Large intestine (tissue), 12 donors: ENCODE measurements at places on chromosomes 1 and 21. TPM values are rescaled to one million over a fixed set of nuclear protein-coding genes. Genes with fewer than 3 reads are reported as not detected.

- no peak for DNase-seq
- H3K36me3 ChIP-seq, result peaks cover 12% of the 10 kb centered on the region
- H3K4me1 ChIP-seq, result no peaks in the 10 kb centered on the region
Measured at GRCh38 chr1:222697203-222697602, 15.1 kb downstream of the AIDA start.

- H3K36me3 ChIP-seq, result no peaks in the 10 kb centered on the region
- peak within 1 kb of the TSS; percentile 49 for H3K27ac ChIP-seq
Measured at GRCh38 chr21:42218836-42219605, at the start of gene ABCG1. TSS of gene ABCG1 (plus strand) at chr21:42219140. CDS start at chr21:42219263, 123 bp downstream.

DNA sequence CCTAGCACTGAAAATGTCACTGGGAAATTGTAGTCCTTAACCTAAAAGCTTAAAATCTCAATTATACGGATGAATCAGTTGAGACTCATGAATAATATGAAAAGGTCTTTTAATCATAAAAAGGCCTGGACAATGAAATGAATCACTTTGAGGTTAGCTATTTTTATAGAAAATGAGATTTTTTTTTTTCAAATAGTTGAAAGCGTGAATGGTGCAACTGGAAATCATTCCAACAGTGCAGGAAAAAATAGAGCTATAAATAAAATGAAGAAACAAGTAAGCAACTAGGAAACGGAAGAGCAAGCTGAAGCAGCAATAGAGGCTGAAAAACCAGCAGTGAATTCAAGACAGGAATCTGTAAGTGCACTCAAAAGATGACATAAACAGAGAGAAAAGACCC lies 142.9 kb downstream of the BACH1 start:
- H3K36me3 ChIP-seq, result no peaks in the 10 kb centered on the region
- no peak overlapping the region for H3K27ac ChIP-seq
- no peaks in the 10 kb centered on the region for H3K27me3 ChIP-seq

- H3K4me1 ChIP-seq, result no peaks in the 10 kb centered on the region
- no peaks in the 10 kb centered on the region for H3K27me3 ChIP-seq
- DNase-seq, result no peak
- no peaks in the 10 kb centered on the region for H3K36me3 ChIP-seq
Measured at GRCh38 chr1:246811985-246812384, 87.8 kb downstream of the SCCPDH start.

DNA sequence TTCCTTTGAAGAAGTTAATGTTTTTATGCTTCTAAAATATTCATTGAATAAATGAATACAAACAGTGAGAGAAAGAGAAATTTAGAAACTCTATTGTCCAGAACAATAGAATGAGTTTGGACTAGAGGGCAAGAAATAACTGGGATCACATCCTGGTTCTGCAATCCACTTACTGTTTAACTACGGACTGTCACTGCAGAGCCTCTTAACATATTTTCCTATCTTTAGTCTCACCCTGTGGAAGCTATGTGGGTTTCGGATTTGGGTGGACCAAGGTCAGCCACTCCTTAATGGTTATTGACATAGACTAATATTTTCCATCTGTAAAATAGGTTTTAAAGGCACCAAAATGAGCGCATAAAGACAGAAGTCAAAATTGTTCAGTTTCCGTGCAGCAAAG lies 116.6 kb downstream of the UBE2U start:
- H3K27ac ChIP-seq, result no peak overlapping the region
- no peaks in the 10 kb centered on the region for H3K27me3 ChIP-seq
- no peak for DNase-seq

DNA sequence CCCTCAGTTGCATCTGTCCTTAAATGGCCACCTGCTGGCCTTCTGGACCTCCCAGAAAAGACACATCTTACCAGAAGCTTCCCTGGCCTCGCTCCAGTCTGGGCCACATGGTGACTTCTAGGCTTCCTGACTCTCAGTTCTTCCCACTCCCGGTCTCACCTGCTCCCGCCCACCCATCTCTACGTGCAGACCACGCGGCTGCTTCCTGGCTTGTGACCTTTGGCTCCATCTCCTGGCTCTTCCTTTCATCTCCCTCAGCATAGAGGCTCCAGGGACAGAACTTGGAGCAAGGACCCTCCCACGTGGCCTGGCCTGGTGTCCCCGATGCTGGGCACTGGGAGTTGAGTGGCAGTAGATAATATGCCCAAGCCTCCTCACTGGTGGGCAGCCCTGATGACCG lies 124.9 kb upstream of the IRF2BP2 start:
- no peaks in the 10 kb centered on the region for H3K36me3 ChIP-seq
- H3K27me3 ChIP-seq, result no peaks in the 10 kb centered on the region
- H3K4me3 ChIP-seq, result no peak overlapping the region
- DNase-seq, result no peak
- H3K27ac ChIP-seq, result no peak overlapping the region

DNA sequence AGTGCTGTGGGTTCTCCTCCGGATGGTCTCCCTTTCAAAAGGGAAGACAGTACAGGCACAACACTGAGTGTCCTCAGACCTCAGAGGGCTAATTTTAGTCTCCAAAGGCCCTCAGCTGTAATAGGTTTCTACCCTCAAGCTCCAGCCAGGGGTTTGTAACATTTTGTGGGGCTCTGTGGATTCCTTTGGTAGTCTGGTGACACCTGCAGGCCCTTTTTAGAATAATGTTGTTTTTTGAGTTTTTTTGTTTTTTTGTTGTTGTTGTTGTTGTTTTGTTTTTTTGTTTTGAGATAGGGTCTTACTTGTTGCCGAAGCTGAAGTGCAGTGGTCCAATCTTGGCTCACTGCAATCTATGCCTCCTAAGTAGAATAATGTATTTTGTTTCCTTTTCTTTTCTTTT lies 15.0 kb upstream of the TMEM201 start:
- no peak for DNase-seq
- H3K4me1 ChIP-seq, result peaks cover 12% of the 10 kb centered on the region
- no peak overlapping the region for H3K27ac ChIP-seq
- H3K36me3 ChIP-seq, result peaks cover 28% of the 10 kb centered on the region
- H3K27me3 ChIP-seq, result no peaks in the 10 kb centered on the region
- no peak overlapping the region for H3K4me3 ChIP-seq

DNA sequence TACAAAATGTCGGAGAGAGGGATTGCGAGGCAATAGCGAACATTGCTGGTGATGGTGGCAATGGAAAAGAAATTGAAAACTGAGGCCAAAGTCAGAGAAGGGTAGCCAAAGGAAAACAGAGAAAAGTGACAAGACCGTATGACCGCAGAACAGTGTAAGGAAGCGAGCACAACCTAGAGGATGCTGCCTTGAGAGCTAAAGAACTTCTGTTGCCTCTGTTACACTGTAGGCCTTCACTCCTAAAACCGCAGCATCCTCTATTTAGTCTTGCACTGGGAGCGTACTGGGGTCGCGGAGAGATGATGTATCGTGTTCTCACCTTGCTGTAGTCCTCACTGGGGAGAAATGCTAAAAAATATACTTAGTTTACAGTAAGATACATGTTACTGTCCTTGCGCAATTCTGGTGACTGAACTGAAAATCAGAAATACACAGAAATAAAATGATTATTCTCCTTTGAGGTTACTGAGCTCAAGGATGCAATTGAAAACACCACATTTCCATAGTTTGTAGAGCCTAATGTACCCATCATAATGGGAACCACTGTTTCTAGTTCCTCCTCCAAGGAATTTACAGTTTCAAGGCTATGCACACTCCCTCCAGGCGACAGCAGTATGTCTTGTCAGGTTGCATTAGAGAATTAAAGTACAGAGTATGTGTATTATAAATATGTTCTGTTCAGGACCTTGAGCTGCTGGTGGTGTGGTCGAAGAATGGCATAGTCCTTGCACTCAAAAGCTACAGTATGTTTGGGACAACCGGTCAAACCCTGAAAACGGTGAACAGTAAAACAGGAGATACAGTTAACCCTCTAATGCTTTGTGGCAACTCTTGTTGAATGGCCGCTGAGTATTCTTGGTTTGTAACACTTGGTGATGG lies 1.3 kb downstream of the NEK7 start:
- H3K36me3 ChIP-seq, result no peaks in the 10 kb centered on the region
- no peak for DNase-seq
- peak overlapping the region; percentile 85 for H3K4me3 ChIP-seq
- no peaks in the 10 kb centered on the region for H3K27me3 ChIP-seq
- H3K27ac ChIP-seq, result peak overlapping the region; percentile 97

DNA sequence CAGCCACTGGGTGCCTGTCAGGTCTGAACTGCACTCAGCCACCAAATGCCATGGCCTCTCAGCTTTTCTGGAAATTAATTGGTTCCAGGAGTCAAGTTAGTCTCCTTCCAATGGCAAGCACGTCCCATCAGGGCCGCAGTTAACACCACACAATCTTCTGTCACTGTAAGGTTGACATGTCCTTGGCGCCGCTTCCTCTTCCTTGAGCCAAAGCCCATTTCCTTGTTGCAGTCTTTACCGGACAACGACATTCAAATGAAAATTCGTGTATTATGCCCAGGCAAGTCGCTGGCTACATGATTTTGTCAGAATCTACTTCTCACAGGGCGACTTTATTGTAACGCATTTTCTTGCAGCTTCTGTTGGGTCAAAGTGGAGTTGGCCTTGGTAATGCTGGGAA lies 430.6 kb upstream of the KAZN start:
- H3K36me3 ChIP-seq, result no peaks in the 10 kb centered on the region
- DNase-seq, result no peak
- H3K4me3 ChIP-seq, result no peak overlapping the region
- no peaks in the 10 kb centered on the region for H3K27me3 ChIP-seq
- H3K4me1 ChIP-seq, result no peaks in the 10 kb centered on the region
- no peak overlapping the region for H3K27ac ChIP-seq

DNA sequence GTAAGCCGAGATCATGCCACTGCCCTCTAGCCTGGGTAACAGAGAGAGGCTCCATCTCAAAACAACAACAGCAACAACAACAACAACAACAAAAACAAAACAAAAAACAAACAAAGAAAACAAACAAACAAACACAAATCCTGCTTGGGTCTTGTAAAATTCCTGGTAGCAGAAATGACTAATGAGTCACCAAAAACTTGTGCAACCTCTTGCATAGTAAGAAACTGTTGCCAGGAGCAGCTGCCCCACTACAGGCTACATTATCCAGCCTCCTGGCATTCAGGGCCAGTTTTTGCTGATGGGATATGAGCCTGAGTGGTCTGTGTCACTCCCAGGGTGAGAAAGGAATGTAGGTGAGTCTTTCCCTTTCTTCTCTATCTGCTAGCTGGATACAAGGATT lies 245.4 kb downstream of the TNR start:
- no peak for DNase-seq
- H3K4me3 ChIP-seq, result no peak overlapping the region
- peaks cover 7% of the 10 kb centered on the region for H3K27me3 ChIP-seq

GRCh38 chr1:112458756-112459155 lies 50.0 kb upstream of the WNT2B start:
- no peak for DNase-seq
- no peak overlapping the region for H3K4me3 ChIP-seq
- H3K4me1 ChIP-seq, result peaks cover 6% of the 10 kb centered on the region
- peaks cover 49% of the 10 kb centered on the region for H3K36me3 ChIP-seq
- no peaks in the 10 kb centered on the region for H3K27me3 ChIP-seq

DNA sequence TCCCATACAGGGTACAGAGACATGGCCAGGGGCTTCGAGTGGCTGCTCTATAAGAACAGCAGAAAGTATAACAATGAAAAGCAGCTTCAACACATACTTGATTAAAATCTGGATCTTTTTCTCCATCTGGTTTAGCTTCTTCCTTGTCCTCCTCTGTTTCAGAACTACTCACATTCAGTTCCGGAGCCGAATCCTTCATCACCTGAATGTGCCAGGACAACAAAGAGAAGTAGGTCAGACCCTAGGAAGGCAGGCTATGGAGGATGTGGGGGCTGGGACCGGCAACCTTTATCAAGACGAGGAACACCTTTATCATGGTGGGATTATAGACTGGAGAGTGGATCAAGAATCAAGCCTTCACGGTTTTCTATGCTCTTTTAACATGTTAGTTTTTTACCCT lies 32.2 kb upstream of the RAP1GAP start:
- H3K4me1 ChIP-seq, result no peaks in the 10 kb centered on the region
- H3K27ac ChIP-seq, result no peak overlapping the region
- H3K4me3 ChIP-seq, result no peak overlapping the region
- no peaks in the 10 kb centered on the region for H3K27me3 ChIP-seq

GRCh38 chr21:29105218-29105617 lies 25.2 kb upstream of the MAP3K7CL start:
- no peaks in the 10 kb centered on the region for H3K36me3 ChIP-seq
- H3K27ac ChIP-seq, result peak overlapping the region; percentile 66
- no peaks in the 10 kb centered on the region for H3K27me3 ChIP-seq

DNA sequence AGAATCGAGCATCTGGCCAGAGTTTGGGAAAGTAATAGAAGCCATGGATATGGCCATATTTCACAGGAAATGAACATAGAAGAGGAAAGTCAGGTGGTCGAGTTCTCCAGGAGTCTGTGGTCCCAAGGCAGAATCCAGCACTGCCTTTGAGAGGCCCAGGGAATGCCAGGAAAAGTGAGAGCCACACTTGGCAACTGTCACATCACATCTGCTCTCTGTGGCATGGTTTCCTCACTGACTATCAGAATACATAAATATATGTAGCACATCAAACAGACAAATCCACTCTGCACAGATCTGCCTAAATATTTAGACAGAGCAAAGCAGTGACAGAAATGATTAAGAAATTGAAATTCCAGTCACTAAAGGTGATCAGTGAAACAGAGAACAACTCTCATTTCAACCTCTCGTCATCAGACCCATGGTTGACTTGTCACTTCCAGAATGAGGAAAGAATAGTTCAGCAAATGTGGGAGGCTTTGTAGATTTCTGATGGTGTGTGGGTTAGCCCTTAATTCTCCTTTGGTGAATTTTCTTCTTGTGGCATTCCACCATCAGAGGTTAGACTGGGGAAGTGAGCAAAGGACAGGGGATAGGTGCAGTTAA lies 58.8 kb upstream of the MAN1A2 start:
- H3K4me1 ChIP-seq, result no peaks in the 10 kb centered on the region
- no peak overlapping the region for H3K4me3 ChIP-seq
- no peak overlapping the region for H3K27ac ChIP-seq

Gene ATAD3C
- 1.0 TPM for polyA plus RNA-seq

Gene SAMSN1
- polyA plus RNA-seq, result 3.4 TPM

Gene KLF17
- 0.04 TPM for polyA plus RNA-seq

Gene SPRR1B
- not detected for polyA plus RNA-seq

Gene LCE6A
- polyA plus RNA-seq, result not detected

Gene VHLL
- not detected for polyA plus RNA-seq

Gene SHCBP1L
- 0.03 TPM for polyA plus RNA-seq

Gene PDC
- polyA plus RNA-seq, result 0.25 TPM

Gene AXDND1
- 0.36 TPM for polyA plus RNA-seq
